AG09309 (cell line): ENCODE measurements at places on chromosomes 4 and X.

DNA sequence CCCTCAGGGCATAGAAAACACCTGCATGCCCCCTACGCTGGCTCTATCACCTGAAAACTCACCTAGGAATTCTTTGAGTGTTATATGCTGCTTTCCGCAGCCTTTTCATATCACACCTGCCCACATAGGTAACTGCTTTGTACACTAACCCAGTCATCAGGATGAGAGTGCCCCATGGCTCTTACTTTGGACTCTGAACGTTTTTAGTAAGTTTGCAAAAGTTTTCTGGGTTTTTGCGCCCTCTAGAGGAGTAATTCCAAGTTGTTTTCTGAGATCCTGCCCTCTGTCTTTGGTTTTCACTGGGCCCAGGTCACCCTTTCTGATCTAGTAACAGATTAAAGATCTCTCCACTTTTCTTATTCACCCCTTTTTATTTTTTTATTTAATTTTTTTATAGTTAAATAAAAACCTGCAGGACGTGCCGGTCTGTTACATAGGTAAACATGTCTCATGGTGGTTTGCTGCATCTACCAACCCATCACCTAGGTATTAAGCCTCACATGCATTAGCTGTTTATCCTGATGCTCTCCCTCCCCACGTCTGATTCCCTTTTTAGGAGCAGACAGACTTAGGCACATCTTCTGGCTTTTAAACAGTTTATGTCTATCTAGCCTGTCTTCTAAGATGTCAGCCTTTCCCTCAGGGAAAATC, 139.2 kb downstream of the NWD2 start:
- DNase-seq: no peak

- no peak for DNase-seq
Observed at GRCh38 chrX:24928114-24928513, 87.7 kb downstream of the ARX start.

DNA sequence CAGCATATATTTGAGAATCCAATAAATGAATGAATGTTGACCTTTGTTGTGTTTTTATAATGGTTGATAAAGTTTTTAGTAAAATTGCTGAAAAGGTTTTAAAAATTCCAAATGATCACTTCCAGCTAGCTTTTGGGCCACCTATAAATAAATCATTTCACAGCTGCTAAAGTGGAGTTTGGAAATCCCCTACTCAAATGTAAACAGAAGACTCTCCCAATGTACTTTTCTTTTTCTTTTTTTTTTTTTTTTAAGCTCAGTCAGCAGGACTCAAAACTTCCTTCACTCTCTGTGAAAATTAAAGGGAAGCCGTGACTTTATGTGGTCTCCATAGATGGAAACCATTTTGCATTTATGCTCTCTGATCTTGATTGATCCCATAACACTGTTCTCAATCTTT, 45.2 kb downstream of the CXCL13 start:
- no peak for DNase-seq

DNA sequence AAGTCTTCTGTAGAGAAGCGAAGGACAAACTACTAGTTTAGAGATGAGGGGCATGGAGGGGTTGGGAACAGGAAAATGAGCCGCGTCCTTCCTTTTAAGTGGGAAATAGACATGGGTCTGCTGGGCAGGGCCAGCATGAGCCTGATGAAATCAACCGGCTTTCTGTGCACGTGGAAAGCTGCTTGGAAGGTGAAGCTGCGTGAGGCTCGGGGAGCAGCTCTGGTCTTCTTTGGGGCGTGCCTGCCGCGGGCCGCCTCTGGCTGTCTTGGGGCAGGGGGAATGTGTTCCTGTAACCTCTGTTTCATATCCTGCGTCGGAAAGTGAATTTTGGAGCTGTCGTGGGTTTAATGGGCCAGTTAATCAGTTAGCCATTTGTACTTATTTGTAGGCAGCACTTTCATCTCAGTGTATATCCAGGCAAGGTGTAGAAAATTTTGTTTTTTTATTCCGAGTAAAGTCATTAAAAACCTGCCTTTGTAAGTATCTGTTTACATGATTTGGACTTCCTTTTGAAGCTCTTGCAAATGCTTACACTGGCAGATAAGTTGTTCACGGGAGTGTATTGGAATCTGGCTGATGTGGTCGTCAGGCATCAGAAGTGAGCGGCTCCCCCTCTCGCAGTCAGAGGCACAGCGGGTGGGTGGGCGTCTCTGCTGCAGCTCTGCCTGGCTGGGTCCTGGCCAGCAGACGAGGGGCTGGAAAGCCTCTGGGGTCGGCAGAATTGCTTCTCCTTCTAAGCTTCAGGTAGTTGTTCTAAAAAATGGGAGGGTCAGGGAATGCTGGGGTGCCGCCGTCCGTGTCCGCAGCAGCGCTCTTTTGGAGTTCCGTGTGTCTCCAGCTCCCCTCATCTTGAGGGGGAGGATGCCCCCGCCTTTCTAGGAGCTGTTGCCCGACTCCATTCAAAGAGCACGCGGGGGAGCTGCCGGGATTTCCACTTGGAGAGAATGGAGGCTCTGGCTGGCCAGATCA, 70.5 kb upstream of the HGFAC start:
- DNase-seq: no peak

- no peak for DNase-seq
Observed at GRCh38 chr4:1792158-1792831, 798 bp upstream of the FGFR3 start.

- peak; percentile 29 for DNase-seq
Observed at GRCh38 chr4:154314248-154314647, 177.4 kb downstream of the DCHS2 start.

GRCh38 chr4:123235431-123235830, 161.2 kb upstream of the SPRY1 start:
- no peak for DNase-seq

GRCh38 chr4:16687011-16687410, 211.4 kb downstream of the LDB2 start:
- no peak for DNase-seq

GRCh38 chr4:73721909-73722308, 18.5 kb upstream of the CXCL8 start:
- DNase-seq: no peak

DNA sequence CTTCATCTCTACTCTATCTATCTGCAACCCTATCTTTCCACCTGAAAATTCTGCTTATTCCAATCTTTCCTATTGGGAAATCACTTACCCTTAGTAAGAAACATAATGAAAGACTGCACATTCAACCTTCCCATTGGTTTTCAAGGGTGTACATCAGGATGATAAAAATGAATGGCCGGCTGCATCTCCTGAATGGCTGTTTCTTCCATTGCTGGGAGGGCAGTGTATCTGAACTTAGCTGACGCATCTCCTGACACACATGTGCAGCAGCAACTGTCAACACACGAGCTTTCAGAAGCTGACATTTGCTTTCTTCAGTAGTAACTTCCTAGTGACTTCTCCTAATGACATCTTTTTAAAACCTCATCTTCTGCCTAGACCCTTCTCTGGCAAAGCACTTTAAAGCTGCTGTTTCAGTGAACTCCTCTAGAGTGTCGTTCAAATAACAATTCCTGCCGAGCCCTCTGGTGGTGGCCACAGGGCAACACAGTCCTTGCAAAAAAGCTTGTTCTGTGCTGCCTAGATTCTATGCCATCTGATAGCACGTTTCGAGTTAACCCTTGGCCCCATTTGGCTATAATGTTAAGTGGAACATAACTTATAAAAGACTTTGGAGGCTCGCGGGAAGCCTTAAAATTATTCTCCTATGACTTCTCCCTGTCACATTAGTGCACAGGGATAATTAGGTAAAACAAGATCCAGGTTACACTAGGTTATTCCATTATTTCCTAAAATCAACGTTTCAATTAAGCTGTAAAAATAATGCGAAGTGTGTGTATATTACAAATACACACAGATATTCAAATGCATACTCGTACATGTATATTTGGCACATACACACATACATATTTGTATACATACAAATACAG, 2340.7 kb downstream of the PCDH7 start:
- DNase-seq: no peak

GRCh38 chr4:93670434-93670833, 158.1 kb upstream of the ATOH1 start:
- DNase-seq: no peak

DNA sequence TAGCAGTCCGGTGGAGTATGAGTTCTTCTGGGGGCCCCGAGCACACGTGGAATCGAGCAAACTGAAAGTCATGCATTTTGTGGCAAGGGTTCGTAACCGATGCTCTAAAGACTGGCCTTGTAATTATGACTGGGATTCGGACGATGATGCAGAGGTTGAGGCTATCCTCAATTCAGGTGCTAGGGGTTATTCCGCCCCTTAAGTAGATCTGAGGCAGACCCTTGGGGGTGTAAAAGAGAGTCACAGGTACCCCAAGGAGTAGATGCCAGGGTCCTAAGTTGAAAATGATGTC, 852 bp downstream of the MAGEH1 start:
- DNase-seq: no peak

DNA sequence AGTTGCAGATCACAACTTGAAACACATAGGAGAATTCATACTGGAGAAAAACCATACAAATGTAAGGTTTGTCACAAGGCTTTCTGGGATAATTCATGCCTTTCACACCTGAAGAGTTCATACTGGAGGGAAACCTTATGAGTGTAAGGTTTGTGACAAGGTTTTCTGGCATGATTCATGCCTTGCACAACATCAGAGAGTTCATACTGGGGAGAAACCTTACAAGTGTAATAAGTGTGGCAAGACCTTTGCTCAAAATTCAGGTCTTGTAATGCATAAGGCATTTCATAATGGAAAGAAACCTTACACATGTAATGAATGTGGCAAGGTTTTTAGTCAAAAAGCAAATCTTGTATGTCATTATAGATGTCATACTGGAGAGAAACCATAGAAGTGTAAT, 58.8 kb upstream of the ENPEP start:
- no peak for DNase-seq

DNA sequence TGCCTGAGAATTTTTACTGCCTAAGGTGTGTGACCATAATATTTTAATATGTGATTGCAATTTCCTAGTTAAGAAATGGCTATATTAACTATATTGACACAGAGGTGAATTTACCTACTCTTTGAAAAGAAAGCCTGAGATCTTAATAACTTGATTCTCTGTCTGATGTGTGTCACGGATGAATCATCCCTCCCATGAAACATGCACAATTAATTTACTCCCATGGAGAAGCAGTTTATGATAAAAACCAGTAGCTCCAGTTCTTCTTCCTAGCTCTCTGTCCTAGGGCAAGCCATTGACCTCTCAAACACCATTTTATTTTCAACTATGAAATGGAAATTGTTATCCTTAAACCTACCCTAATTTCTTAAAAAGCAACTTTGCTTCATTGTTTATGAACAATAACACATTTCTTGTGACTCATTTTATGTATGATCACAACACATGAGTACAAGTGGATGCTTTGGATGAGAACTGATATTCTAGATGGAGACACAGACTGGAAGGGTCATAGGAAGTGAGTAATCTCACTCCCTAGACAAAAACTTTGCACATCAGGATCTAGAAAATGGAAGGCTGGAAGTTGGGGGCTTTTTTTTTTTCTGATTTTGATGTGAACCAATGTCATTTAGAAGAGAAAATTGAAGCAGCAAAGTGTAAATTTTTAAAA, 438.3 kb downstream of the GPAT3 start:
- no peak for DNase-seq

- no peak for DNase-seq
Observed at GRCh38 chr4:153116291-153116680, 88.0 kb upstream of the TRIM2 start.

DNA sequence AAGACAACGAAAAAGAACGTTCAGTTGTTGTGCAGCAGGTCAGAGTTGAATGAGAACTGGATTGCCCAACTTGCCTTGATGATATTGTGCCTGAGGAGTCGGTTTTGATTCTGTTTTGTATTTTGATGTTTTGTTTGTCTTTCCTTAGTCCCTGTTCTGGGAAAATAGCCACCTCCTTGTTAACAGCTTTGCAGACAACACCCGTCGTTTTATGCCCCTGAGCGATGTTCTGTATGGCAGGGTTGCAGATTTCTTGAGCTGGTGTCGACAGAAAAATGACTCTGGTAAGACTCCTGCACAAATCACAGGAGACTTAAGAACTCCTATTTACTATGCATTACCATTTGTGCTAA, 4.5 kb downstream of the BST1 start:
- no peak for DNase-seq

GRCh38 chr4:36237366-36238313, 6.7 kb downstream of the ARAP2 start:
- no peak for DNase-seq

GRCh38 chr4:169756971-169757574, 671 bp downstream of the HPF1 start:
- no peak for DNase-seq

DNA sequence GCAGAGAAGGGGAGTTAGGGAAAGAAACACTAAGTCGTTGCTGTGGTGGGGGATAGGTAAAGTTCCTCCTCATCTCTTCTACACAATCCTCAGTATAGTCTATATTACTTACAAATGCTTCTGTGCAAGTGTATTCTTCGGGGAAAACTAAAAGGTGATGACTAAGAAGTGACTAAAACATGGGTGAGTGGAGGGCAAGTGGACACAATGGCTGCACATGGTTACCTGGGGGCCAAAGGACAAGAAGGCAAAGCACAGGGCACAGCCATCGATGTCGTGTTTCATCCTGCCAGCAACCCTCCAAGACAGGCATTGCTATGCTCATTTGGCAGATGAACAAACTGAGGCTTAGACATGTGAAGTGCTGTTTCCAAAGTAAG, 35.5 kb upstream of the CCKAR start:
- DNase-seq: no peak

- DNase-seq: no peak
Observed at GRCh38 chr4:11343536-11343935, 85.2 kb downstream of the HS3ST1 start.

DNA sequence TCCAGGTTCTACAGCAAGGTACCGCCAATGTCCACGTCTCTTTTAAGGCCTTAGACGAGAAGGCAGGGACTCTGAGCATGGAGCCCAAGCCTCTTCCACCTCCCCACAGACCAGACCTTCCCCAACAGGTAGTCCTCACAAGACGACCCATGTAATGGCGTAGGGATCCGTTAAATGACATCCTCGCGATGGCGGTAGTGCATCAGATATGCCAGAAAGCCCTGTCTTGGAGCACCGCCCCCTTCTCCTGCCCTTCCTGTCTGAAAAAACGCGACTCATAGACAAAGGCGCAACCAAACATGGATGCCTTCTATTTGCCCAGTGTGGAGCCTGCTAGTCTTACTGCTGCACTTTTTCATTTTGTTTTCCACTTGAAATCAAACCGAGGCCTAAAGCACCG, 185.4 kb downstream of the OR13H1 start:
- peak; percentile 79 for DNase-seq

DNA sequence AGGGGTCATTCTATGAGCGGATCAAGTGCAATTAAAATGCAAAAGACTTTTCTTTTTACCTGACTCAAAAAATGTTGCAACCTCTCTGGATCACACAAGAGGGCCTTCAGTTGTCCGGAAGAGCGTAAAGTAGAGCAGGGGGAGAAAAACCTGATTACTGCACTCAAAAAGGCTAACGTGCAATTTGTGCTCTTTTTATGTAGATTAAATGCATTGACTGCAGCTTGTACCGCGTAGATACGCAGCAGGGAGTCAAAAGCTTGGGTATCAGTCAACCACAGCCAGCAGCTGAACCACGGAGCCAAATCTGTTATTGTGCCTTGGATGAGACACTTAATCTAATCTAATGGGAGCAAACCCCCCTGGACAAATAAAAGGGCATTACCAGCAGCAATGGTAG, 107.3 kb upstream of the RAI2 start:
- DNase-seq: no peak

GRCh38 chr4:153616006-153616555, 68.0 kb upstream of the TLR2 start:
- DNase-seq: no peak
